ENCODE measurements at places on chromosomes 3 and 15.

GRCh38 chr3:85475346-85475745 is 516.6 kb downstream of the CADM2 start:
- no peaks in the 10 kb centered on the region for H3K4me1 ChIP-seq
- H3K36me3 ChIP-seq: no peaks in the 10 kb centered on the region
- H3K27me3 ChIP-seq: no peaks in the 10 kb centered on the region

GRCh38 chr3:158569794-158570193 is 1.2 kb upstream of the MLF1 start:
- H3K36me3 ChIP-seq: no peaks in the 10 kb centered on the region
- no peaks in the 10 kb centered on the region for H3K27me3 ChIP-seq
- no peak for DNase-seq
- H3K27ac ChIP-seq: no peak overlapping the region
- no peak overlapping the region for H3K4me3 ChIP-seq

DNA sequence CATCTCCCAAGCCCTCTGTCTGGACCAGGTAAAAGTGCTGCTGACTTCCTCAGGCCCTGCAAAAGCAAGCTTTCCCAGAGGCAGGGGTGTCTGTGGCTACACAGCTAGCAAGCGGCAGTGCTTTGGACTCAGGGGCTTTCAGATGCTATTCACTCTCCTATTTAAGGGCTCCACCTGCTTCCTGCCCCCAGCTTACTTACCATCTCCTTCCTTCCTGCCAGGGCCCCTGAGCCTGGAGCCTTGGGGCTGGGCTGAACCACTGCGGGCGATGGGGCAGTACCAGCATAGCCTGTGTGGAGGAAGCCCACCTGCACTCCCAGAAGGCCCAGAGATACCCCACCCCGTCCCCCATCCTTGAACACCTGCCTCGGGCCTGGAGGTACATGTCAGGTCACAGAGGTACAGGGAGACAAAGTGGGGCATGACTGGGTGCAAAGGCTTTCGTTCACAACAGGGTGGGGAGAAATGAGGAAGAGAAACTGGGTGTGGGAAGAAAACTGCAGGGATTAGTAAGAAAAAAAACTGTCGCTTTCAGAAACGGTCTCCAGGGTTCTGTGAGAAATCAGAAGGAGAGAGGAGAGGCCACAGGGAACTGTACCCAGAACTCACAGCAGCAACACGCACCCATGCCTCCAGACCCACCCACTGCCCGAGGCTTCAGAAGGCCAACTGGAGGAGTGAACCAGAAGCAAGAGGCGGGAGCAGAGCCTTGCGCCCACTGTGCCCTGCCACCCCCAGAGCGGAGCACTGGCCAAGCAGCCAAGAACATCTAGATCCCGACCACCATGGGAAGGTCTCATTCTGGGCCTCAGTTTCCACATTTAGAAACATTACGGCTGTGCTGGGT is 49.5 kb downstream of the CCDC12 start:
- H3K4me1 ChIP-seq: peaks cover under 1% of the 10 kb centered on the region
- no peaks in the 10 kb centered on the region for H3K36me3 ChIP-seq
- no peaks in the 10 kb centered on the region for H3K27me3 ChIP-seq
- peak overlapping the region; percentile 3 for H3K27ac ChIP-seq
- H3K4me3 ChIP-seq: no peak overlapping the region

GRCh38 chr3:23952646-23953045 is 7.6 kb downstream of the NR1D2 start:
- no peak overlapping the region for H3K27ac ChIP-seq
- peaks cover 15% of the 10 kb centered on the region for H3K4me1 ChIP-seq
- no peak for DNase-seq
- no peaks in the 10 kb centered on the region for H3K36me3 ChIP-seq
- H3K27me3 ChIP-seq: no peaks in the 10 kb centered on the region

GRCh38 chr15:35064576-35065190 is 20.4 kb downstream of the NANOGP8 start:
- DNase-seq: no peak
- H3K27ac ChIP-seq: no peak overlapping the region
- no peak overlapping the region for H3K4me3 ChIP-seq
- no peaks in the 10 kb centered on the region for H3K36me3 ChIP-seq

DNA sequence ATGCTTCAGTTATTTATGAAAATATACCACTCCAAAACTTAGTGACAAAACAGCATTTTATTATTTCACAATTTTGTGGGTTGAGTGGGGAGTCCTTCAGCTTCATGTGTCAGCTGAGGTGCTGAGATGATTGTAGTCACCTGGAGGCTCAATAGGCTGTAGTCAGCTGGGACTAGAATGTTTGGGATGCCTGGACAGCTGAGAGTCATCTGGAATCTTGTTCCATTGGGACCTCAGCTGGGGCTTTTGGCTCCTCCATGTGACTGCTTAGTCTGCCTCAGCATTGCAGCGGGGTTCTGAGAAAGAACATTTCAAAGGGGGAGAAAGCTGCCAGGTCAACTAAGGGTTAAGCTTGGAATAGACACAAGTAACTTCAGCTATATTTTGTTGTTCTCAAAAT is 13.4 kb downstream of the STT3B start:
- no peaks in the 10 kb centered on the region for H3K36me3 ChIP-seq
- no peak for DNase-seq
- no peaks in the 10 kb centered on the region for H3K4me1 ChIP-seq
- no peak overlapping the region for H3K27ac ChIP-seq
- H3K4me3 ChIP-seq: no peak overlapping the region

DNA sequence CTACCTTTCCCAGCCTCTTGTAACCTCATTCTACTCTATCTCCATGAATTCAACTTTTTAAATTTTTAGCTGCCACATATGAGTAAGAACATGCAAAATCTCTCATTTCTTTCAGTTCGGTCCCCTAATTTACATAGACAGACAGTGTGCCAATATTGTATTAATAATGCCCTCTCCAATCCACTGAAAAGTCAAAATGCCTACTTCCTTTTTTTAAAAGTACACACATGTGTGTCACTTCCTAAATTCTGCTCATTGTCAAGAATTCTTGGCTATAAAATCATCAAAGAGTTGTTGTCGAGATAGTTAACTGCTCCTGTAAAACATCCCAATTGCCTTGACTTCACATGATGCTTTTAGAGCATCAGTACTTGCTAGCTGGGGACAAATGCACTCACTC is 84.2 kb upstream of the IL12A start:
- H3K27me3 ChIP-seq: no peaks in the 10 kb centered on the region
- no peak overlapping the region for H3K27ac ChIP-seq
- no peaks in the 10 kb centered on the region for H3K36me3 ChIP-seq
- no peaks in the 10 kb centered on the region for H3K4me1 ChIP-seq

DNA sequence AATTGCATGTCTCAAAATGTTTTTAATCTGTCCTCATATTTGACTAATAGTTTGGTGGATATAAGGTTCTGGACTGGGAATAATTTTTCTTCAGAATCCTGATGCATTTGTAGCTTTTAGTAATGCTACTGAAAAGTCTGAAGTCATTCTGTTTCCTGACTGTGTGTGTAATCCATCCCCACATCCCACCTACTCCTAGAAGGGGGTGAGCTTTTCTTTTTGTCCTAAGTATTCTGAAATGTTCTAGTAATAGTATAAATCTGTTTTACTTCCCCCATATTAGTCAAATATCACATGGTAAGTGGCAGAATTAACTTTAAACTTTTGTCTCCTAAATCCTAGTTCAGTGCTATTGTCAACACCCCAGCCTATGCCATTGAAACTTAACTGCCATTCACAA is 162.8 kb downstream of the GREM1 start:
- no peak overlapping the region for H3K4me3 ChIP-seq
- H3K27me3 ChIP-seq: no peaks in the 10 kb centered on the region
- H3K36me3 ChIP-seq: no peaks in the 10 kb centered on the region
- DNase-seq: no peak

DNA sequence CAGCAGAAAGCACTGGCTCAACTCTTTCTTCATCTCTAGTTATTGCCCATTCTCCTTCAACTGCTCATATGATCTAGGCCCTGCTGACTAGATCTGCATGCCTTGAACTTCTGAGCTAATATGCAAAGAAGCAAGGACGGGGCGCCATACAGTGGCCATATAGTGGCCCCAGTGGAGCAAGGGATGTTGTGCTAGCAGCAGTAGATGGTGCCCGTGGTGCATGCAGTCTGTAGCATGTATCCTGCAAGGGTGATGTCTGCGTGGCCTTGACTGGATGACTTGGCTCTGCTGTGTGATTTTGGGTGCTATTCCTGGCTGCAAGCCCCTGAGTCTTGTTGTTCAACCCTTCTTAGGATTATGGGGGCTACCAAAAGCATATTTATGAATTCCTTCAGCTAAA is 12.2 kb upstream of the NMD3 start:
- no peaks in the 10 kb centered on the region for H3K36me3 ChIP-seq
- H3K4me3 ChIP-seq: no peak overlapping the region
- no peak overlapping the region for H3K27ac ChIP-seq
- no peaks in the 10 kb centered on the region for H3K4me1 ChIP-seq
- no peaks in the 10 kb centered on the region for H3K27me3 ChIP-seq
- no peak for DNase-seq

GRCh38 chr3:126361211-126361610 is 4.0 kb upstream of the KLF15 start:
- no peak overlapping the region for H3K27ac ChIP-seq
- DNase-seq: no peak
- peaks cover 3% of the 10 kb centered on the region for H3K4me1 ChIP-seq

DNA sequence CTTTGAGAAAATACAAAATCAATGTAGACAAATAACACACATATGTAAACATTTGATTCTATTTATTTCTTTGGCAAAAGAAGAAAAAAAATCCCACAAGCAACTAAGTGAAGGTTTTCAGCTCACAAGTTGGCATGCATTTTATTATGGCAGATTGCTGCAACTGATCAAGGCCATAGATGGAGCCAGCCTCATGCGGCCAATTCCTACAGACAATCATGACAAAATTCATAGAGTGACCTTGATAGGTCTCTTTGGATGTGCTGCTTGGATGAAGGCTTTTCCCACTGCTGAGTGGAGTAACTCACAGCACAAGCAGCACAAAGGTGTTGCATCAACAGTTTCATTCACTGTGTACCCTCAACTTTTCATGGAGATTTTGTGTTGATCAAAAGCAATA is 22.1 kb downstream of the FBN1 start:
- peaks cover 4% of the 10 kb centered on the region for H3K4me1 ChIP-seq
- no peak overlapping the region for H3K4me3 ChIP-seq
- H3K27me3 ChIP-seq: no peaks in the 10 kb centered on the region
- no peaks in the 10 kb centered on the region for H3K36me3 ChIP-seq
- no peak overlapping the region for H3K27ac ChIP-seq

- H3K27ac ChIP-seq: no peak overlapping the region
- H3K4me1 ChIP-seq: no peaks in the 10 kb centered on the region
- H3K36me3 ChIP-seq: no peaks in the 10 kb centered on the region
- H3K27me3 ChIP-seq: no peaks in the 10 kb centered on the region
- H3K4me3 ChIP-seq: no peak overlapping the region
- DNase-seq: peak; percentile 33
Observed at GRCh38 chr15:55221090-55222011, 24.6 kb upstream of the RSL24D1 start.

- peak; percentile 52 for DNase-seq
- H3K4me1 ChIP-seq: no peaks in the 10 kb centered on the region
- peak overlapping the region; percentile 83 for H3K27ac ChIP-seq
Observed at GRCh38 chr15:40266828-40267304, 16.0 kb downstream of the ANKRD63 start.

- H3K4me1 ChIP-seq: no peaks in the 10 kb centered on the region
- H3K27me3 ChIP-seq: no peaks in the 10 kb centered on the region
- H3K36me3 ChIP-seq: no peaks in the 10 kb centered on the region
- DNase-seq: no peak
- H3K4me3 ChIP-seq: no peak overlapping the region
- no peak overlapping the region for H3K27ac ChIP-seq
Observed at GRCh38 chr3:177015881-177016280, 181.4 kb downstream of the TBL1XR1 start.

- H3K27ac ChIP-seq: no peak overlapping the region
- no peaks in the 10 kb centered on the region for H3K4me1 ChIP-seq
- H3K4me3 ChIP-seq: no peak overlapping the region
- no peaks in the 10 kb centered on the region for H3K27me3 ChIP-seq
- no peak for DNase-seq
Observed at GRCh38 chr15:58190419-58190818, 52.2 kb downstream of the AQP9 start.

DNA sequence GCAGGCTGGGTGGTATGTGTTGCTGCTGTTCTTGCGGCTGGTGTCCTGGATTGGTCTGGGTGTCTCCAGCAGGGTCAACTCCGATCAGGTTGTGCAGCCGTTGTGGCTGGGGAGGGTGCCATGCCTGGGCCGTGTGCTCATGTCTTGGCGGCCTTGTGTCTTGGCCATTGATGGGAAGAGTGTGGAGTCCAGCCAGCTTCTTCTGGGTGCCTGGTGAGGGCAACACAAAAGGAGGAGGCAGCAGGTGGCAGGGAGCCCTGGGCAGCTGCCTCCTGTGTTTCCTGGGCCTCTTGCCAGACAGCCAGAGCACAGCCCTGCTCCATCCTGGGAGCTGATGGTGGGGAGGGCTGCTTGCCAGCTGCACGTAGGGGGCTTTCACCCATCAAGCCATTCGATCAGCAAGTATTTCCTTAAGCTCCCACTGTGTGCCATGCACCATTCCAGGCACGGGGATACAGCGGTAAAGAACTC is 4.3 kb downstream of the CHAC1 start:
- H3K4me3 ChIP-seq: no peak overlapping the region
- H3K27ac ChIP-seq: no peak overlapping the region

DNA sequence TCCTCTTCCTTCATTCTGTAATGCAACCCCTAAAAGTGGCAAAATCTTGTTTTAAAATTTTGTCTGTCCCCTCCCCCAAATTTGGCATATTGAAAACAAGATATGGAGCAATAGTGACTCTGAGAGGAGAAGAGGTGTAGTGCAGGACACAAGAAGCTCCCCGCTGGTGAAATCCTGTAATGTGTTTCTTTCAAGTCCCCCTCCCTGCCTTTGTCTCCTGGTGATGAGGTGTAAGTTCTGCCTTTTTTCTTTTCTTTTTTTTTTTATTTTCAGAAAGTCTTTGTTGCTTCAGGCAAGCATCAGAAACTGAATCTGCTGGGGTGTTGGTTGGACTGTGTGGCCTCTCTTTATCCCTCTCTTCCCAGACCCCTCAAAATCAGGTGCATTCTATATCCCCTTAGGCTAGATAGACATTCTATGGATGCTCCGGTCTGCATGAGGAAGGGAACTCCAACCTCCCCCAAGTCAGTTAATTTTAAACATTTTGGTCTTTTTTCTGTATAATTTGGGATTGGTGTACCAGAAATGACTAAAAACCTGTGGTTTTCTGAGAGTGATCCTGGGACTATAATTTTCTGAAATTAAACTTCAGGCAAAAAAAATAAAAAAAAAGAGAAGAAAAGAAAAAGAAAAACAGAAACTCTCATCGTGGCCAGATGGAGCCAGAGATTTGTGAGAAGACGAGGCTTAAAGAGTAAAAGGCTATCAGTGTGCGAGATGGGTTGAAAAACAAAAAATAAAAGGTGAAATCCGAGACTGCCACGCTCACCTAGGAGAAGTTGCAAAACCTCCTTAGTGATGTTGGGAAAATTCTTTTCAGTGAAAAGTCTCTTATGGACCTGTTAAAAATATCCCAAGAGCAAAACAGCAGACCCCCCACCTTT is 21.4 kb downstream of the ACKR2 start:
- no peak overlapping the region for H3K27ac ChIP-seq
- H3K4me3 ChIP-seq: no peak overlapping the region
- DNase-seq: no peak

GRCh38 chr3:182083112-182083511 is 371.4 kb downstream of the SOX2 start:
- H3K27ac ChIP-seq: no peak overlapping the region
- no peaks in the 10 kb centered on the region for H3K4me1 ChIP-seq
- H3K36me3 ChIP-seq: no peaks in the 10 kb centered on the region
- DNase-seq: no peak
